Heart right ventricle (tissue), 16 donors: ENCODE measurements at places on chromosomes 16 and 17.
A peak's percentile ranks its signal among the peaks of the same experiment; 100 is the strongest.

DNA sequence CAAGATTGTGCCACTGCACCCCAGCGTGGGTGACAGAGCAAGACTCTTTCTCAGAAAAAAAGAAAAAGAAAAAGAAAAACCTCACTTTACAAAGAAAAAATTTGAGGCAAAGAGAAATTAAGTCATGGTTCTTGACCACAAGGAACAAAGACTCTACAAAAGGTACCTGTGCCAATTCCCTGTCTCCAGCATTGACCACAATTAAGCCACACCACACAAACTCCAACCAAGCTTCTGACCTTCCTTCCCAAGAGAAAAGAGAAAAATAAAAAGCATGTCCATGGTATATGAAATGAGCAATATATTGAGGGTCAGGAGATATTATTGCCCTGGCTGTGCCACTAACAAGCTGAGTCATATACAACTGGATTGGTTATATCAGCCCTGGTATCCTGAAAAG lies 146.3 kb upstream of the NOG start:
- H3K27ac ChIP-seq: no peak overlapping the region
- DNase-seq: no peak
- H3K4me3 ChIP-seq: no peak overlapping the region
- H3K36me3 ChIP-seq: no peaks in the 10 kb centered on the region
- no peaks in the 10 kb centered on the region for H3K27me3 ChIP-seq
- H3K4me1 ChIP-seq: no peaks in the 10 kb centered on the region

DNA sequence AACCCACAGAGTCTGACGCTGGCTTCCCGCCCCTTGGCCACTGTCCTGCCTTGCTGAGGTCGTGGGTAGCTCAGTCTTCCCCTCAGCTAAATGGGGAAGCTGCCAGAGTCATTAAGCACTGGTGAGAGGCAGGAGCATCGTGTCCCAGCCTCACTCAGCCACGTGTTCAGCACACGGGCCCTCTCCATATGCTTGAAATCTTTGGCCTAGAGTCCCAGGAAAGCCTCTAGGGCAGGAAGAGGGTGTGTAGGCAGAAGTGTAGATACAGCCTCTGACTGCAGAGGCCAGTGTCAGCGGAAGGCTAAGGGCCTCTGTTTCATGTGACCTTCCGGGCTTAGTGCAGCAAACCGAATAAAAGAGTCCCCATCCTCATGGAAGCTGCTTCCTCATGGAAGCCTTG lies 4.1 kb downstream of the DHODH start:
- peak overlapping the region; percentile 84 for H3K27ac ChIP-seq
- H3K27me3 ChIP-seq: no peaks in the 10 kb centered on the region
- no peaks in the 10 kb centered on the region for H3K36me3 ChIP-seq

DNA sequence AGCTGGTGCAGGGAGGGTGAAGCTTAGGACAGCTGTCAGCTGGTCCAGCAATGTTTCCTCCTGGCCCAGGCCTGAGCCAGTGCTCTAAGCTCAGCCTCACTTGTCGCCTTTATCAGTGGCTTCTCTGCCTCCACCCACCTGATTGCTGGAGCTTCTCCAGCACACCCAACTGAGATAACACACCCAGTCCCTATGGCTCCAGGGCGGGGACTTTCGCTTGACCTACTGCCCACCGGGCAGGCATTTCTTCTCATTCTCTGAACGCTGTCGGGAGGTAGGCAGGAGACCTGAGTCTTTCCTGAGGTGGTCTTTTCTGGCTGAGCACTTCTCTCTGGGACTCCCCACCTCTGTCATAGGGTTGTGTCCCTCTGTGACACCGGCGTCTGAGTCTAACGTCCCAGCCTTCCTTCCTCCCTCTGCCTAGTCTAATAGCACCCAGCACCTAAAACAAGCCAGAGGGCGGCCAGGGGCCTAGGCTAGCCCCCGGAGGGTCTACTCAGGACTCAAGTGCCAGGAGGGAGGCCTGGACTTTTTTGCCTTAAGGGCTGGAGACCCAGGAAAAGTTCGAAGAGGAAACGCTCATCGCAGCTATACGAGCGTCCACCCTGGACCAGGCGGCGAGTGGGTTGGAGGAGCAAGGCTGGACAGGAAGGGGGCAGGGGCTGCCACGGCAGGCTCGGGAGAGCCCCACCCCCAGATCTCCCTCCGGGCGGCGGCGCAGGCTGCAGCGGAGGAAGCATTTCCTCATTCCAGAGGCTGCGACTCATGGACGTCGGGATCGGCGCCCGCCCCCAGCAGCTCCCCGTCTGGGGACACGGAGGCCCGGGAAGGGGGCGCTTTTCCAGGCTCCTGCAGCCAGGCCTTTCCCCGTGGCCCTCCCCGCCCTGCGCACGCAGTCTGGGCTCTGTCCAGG lies 756 bp downstream of the TAX1BP3 start:
- H3K27ac ChIP-seq: peak overlapping the region; percentile 96
- H3K4me1 ChIP-seq: peaks cover 59% of the 10 kb centered on the region
- peaks cover 31% of the 10 kb centered on the region for H3K36me3 ChIP-seq
- no peaks in the 10 kb centered on the region for H3K27me3 ChIP-seq
- H3K4me3 ChIP-seq: peak overlapping the region; percentile 81
- peak; percentile 91 for DNase-seq

GRCh38 chr17:5585836-5586521 lies 1.7 kb upstream of the NLRP1 start:
- H3K27me3 ChIP-seq: no peaks in the 10 kb centered on the region
- no peaks in the 10 kb centered on the region for H3K36me3 ChIP-seq
- H3K4me1 ChIP-seq: peaks cover 27% of the 10 kb centered on the region
- DNase-seq: no peak

DNA sequence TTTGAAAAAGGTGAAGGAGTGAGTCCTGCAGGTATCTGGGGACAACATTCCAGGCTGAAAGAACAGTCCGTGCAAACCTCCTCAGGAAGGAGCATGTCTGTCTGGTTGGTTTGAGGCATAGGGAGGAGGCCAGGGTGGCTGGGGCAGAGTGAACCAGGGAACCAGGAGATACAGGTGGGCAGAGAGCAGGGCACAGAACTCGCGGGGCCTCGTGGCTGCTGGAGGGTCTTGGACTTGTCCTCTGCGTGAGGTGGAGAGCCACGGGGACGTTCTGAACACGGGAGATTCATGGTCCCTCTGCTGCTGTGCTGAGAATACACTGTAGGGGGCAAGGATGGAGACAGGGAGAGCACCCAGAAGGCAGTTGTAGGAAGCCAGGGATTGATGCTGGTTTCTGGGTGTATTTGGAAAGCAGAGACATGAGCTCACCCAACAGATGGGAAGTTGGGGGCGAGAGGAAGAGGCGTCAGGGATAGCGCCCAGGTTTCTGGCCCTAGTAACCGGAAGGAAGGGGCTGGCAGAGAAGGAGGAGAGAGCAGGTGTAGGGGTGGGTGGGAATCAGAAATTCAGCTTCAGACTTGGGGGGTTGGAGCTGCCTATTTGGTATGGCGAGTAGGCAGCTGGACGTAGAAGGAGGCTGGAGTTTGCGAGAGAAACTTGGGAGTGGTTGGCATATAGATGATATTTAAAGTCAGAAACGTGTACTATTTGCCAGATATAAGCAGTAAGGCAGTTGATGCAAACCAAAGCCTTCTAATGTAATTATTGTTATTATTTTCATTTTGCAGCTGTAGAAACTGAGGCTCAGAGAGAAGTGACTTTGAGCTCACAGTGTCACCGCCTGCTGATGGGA lies at the start of gene CCL17:
CCL17 (plus strand) TSS at position 803 of the 853 bp plus-strand sequence. CDS start 9,166 bp downstream, outside the sequence.
- no peak within 1 kb of the TSS for H3K27ac ChIP-seq
- H3K27me3 ChIP-seq: no peaks in the 10 kb centered on the region
- no peaks in the 10 kb centered on the region for H3K36me3 ChIP-seq
- no peak within 1 kb of the TSS for H3K4me3 ChIP-seq
- H3K4me1 ChIP-seq: peaks cover 5% of the 10 kb centered on the region

DNA sequence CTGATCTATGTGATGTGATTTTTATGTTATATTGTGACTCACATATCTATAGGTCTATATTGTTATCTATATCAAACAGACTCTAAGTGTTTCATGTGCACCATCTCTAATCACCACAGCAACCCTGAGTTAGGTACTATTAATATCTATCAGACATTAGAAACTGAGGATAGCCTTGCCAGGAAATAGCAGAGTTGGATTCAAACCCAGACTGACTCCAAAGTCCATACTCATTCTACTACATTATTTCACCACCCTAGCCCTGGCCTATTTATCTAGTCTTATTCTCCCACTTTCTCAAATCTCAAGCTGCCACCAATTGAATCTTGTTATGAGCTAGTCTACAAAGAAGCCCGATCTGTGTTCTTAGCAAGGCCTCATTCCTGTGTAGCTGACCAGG lies 65.4 kb upstream of the GNAO1 start:
- DNase-seq: no peak
- H3K27ac ChIP-seq: no peak overlapping the region
- H3K36me3 ChIP-seq: no peaks in the 10 kb centered on the region
- no peaks in the 10 kb centered on the region for H3K4me1 ChIP-seq
- H3K27me3 ChIP-seq: no peaks in the 10 kb centered on the region
- H3K4me3 ChIP-seq: no peak overlapping the region

DNA sequence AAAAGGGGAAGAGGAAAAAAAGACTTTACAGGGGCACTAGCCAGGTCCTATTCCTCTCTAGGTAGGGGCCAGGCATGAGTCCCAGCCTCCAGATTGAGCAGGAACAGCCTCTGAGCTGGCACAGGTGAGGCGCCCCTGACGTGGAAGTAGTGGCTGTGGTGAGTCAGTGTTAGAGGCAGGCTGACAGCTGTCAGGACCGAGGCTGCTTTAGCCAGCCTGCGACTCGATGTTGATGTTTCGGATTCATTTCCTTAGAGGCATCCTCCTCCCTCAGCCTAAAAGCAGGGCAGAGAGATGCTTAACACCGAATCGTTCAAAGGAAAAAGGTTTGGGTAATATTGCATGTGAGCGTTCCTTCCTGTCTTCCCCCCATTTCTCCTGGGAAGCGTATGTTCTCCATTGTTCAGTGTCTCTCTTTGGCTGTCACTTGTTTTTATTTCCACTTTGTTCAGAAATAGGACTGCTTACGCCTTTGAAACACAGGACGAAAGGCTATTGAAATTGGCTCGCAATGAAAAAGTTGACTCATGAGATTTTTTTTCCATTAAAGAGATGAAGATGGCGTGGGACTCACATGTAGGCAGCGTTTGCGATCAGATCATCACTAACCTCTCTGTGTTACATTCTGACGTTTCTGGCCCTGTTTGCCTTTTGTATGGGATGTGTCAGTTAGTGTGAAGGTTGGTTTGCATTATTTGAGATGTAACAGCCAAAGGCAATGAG lies 1.3 kb downstream of the KIAA0513 start:
- H3K27ac ChIP-seq: peak overlapping the region; percentile 50
- peaks cover 32% of the 10 kb centered on the region for H3K4me1 ChIP-seq
- DNase-seq: no peak
- no peaks in the 10 kb centered on the region for H3K36me3 ChIP-seq
- peak overlapping the region; percentile 86 for H3K4me3 ChIP-seq
- H3K27me3 ChIP-seq: no peaks in the 10 kb centered on the region

- no peak overlapping the region for H3K4me3 ChIP-seq
- DNase-seq: no peak
Observed at GRCh38 chr17:2450016-2450650, 49.3 kb upstream of the MNT start.
